ENCODE measurements at places on chromosomes 4 and X.

GRCh38 chr4:1112821-1113182, 562 bp downstream of the RNF212 start:
- H3K36me3 ChIP-seq: no peaks in the 10 kb centered on the region
- peaks cover 2% of the 10 kb centered on the region for H3K27me3 ChIP-seq
- no peaks in the 10 kb centered on the region for H3K4me1 ChIP-seq
- no peak for DNase-seq
- no peak overlapping the region for H3K27ac ChIP-seq

DNA sequence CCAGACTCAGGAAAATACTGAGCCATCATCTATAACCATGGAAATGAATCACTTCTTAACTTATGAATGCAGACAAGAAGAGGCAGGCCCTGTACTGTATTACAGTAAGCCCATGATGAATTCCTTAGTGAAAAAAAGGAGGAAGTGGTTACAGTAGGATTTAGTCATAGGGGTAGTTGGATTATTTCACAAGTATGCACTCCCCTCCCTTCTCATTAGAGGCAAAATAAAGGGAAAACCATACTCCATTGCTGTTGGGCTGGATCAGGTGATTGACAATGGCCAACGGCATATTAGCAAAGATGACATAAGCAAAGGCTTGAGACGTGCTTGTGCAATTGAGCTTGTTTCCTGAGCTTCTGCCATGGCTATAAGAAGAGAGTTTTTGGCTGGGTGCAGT, 181.1 kb upstream of the PRPS2 start:
- no peaks in the 10 kb centered on the region for H3K4me1 ChIP-seq
- no peak overlapping the region for H3K4me3 ChIP-seq
- no peak overlapping the region for H3K27ac ChIP-seq
- H3K36me3 ChIP-seq: no peaks in the 10 kb centered on the region
- no peak for DNase-seq

- H3K36me3 ChIP-seq: no peaks in the 10 kb centered on the region
- no peaks in the 10 kb centered on the region for H3K27me3 ChIP-seq
- H3K27ac ChIP-seq: no peak overlapping the region
- no peaks in the 10 kb centered on the region for H3K4me1 ChIP-seq
- no peak for DNase-seq
Measured at GRCh38 chrX:54193085-54193821, 10.2 kb upstream of the FAM120C start.

DNA sequence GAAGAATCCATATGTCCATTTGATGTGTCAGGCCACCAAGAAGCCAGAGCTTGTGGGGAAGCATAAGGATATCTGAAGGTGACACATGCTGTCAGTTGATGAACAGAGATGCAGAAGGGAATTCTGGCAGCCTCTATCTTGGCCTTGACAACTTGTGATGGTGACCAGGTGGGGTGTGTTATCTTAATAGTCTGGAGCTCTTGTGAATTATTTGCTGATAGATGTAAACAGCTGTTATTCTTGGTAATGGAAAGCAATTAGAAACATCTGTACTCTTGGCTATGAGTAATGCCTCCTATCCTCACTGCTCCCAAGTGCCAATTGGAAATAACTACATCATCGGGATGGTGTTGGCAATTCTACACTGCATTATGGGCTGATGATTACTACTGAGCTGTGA, 51.9 kb downstream of the NAA11 start:
- no peak for DNase-seq
- no peaks in the 10 kb centered on the region for H3K27me3 ChIP-seq
- no peak overlapping the region for H3K27ac ChIP-seq
- no peaks in the 10 kb centered on the region for H3K36me3 ChIP-seq

DNA sequence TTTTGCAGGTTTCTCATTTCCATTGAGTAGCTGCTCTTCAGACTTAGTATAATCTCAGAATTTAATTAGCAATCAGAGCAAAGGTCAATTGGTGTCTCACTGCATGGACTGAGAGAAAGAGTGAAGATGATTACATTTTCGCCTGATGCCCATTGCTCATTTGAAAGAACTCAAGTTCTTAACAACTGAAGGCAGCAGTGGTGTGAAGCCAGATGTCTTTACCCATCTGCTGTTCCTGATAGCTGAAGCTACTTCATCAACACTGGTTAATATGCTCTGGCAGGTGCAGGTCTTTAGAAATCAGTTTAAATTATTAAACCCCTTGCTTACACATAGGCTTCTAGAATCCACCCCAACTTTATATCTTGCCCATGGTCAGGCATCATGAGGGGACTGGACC, 64.5 kb upstream of the FRAS1 start:
- no peaks in the 10 kb centered on the region for H3K4me1 ChIP-seq
- H3K27me3 ChIP-seq: no peaks in the 10 kb centered on the region
- no peak for DNase-seq

- no peak overlapping the region for H3K4me3 ChIP-seq
- no peak for DNase-seq
- H3K4me1 ChIP-seq: no peaks in the 10 kb centered on the region
- H3K27me3 ChIP-seq: no peaks in the 10 kb centered on the region
- H3K27ac ChIP-seq: no peak overlapping the region
- no peaks in the 10 kb centered on the region for H3K36me3 ChIP-seq
Measured at GRCh38 chr4:87688316-87688715, 38.2 kb downstream of the DMP1 start.

DNA sequence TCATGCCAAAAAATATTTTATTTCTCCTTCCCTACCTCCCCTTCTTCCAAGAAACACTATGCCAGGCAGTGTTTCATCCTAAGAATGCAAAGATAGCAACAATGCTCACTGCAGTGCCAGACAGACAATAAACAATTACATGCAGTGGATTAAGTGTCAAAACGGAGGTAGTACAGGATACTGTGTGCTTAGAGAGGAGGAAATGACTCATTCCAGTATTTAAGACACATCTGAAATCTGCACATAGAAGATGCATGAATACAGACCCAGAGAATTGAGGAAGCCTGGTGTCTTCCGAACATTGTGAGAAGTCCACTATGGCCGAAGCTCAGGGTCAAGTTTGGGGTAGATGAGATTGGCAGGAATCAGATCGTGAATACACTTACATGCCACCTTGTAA, 326.4 kb downstream of the PPP3CA start:
- no peak overlapping the region for H3K27ac ChIP-seq
- H3K27me3 ChIP-seq: no peaks in the 10 kb centered on the region
- no peaks in the 10 kb centered on the region for H3K36me3 ChIP-seq
- peaks cover 3% of the 10 kb centered on the region for H3K4me1 ChIP-seq

DNA sequence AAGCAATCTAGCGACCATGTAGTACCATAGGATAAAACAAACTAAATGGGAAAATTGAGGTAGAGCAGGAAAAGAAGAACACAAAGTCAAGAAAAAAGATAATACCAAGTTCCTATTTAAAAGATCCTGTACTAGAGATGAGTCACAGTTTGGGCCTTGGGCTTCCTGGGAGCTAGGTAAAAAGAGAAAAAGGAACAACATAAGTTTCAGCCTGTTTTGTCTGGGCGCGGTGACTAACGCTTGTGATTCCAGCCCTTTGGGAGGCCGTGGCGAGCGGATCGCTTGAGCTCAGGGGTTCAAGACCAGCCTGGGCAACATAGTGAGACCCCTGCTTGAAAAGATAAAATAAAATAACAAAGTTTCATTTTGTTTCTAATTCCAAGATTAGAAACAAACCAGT, 14.0 kb upstream of the TMEM156 start:
- H3K4me1 ChIP-seq: no peaks in the 10 kb centered on the region
- peak overlapping the region; percentile 84 for H3K4me3 ChIP-seq
- H3K27ac ChIP-seq: no peak overlapping the region
- no peaks in the 10 kb centered on the region for H3K36me3 ChIP-seq

GRCh38 chr4:153909672-153910071, 120.8 kb upstream of the SFRP2 start:
- no peak overlapping the region for H3K27ac ChIP-seq
- no peak overlapping the region for H3K4me3 ChIP-seq
- H3K36me3 ChIP-seq: no peaks in the 10 kb centered on the region

- H3K36me3 ChIP-seq: no peaks in the 10 kb centered on the region
- no peak for DNase-seq
- no peaks in the 10 kb centered on the region for H3K27me3 ChIP-seq
- no peaks in the 10 kb centered on the region for H3K4me1 ChIP-seq
- no peak overlapping the region for H3K4me3 ChIP-seq
Measured at GRCh38 chr4:110042545-110043517, 130.1 kb downstream of the EGF start.

DNA sequence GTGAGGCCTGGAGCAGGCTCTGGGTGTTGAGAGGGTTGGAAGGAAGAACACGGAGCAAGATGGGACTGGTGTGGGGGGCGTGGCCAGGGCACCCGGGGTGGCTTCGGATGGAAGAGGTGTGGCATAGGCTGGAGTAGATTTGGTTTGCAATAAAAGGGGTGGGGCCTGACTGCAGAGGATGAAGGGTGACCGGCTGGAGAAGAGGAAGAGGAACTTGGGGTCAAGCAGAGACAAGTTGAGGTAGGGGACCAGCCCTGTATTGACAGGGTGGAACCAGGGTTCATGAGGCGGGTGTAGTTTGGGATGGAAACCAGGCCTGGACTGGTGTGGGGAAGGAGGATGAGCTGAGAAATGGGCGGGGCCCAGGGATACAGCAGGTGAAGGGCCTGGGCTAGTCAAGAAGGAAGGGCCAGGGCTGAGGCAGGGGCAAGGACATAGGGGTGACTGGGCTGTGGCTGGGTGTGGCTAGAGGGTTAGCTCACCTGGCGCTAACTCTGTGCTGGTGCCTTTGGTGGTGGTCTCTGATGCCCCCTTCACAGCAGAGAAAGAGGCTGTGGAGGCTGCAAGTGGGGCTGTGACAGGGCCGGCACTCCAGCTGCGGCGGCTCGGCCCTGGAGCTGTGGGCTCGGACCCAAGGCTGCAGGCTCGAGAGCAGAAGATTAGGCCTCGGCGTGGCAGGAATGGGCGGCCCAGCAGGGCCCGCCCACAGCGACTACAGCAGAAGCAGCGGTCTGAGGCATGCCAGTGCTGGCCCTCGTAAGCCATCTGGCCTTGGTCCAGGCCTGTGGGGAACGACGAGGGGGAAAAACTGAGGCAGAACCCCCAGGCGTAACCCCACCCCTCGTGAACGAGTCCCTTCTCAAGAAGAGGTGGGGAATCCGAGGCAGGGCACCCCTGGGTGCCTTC, 5.0 kb downstream of the PLP2 start:
- no peak overlapping the region for H3K4me3 ChIP-seq
- H3K27me3 ChIP-seq: no peaks in the 10 kb centered on the region
- H3K27ac ChIP-seq: peak overlapping the region; percentile 73
- no peak for DNase-seq

DNA sequence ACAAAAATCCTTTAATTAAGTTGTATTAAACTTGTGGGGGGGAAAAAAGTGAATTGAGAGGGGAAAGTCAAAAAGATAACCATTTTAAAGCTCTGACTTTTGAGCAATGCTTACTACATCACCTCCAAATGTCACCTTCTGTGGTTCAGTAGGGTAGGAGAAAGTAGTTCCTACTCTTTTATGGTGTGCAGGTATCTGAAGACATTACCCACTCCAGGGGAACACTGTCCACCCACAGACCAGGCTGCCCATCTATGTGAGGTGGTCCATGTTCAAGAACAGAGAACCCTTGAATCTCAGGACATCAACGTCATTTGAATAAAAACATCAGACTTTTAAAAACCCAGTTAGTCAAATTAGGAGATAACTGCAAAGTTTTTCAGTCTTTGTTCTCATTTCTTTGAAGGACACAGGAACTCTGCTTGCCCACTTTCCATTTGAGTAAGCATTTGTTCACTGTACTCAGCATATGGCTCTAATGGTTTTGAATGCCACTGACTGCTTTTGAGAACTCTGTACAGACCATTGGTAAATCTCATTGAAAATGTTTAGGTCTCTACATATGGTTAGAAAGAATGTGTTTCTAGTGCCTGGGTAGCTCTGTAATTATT, 18.4 kb downstream of the NMU start:
- H3K27me3 ChIP-seq: no peaks in the 10 kb centered on the region
- no peak overlapping the region for H3K27ac ChIP-seq
- no peaks in the 10 kb centered on the region for H3K4me1 ChIP-seq
- DNase-seq: no peak
- no peaks in the 10 kb centered on the region for H3K36me3 ChIP-seq

GRCh38 chrX:6053141-6053540, 175.5 kb downstream of the NLGN4X start:
- H3K27me3 ChIP-seq: no peaks in the 10 kb centered on the region
- H3K27ac ChIP-seq: no peak overlapping the region
- H3K36me3 ChIP-seq: no peaks in the 10 kb centered on the region
- no peak overlapping the region for H3K4me3 ChIP-seq
- no peaks in the 10 kb centered on the region for H3K4me1 ChIP-seq
- DNase-seq: no peak

DNA sequence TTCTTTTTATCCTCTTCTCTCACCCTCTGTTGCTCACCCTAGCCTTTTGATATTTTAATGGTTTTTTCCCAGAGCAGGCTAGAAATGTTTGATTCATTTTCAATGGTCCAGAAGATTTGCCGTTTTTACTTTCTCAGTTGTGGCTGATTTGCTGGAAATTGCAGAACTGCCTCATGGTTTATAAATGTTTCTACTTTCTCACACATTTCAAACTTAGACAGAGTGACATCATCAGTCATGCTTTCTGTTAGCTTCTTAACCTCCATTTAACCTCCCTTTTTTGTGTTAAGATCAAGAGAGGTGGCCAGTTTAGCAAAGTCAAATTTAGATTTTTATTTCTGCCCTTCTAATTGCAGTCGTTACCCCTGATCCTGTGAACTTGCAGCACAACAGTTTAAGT, 8.7 kb downstream of the RXFP1 start:
- no peak overlapping the region for H3K4me3 ChIP-seq
- H3K4me1 ChIP-seq: no peaks in the 10 kb centered on the region
- DNase-seq: no peak
- H3K27me3 ChIP-seq: no peaks in the 10 kb centered on the region

DNA sequence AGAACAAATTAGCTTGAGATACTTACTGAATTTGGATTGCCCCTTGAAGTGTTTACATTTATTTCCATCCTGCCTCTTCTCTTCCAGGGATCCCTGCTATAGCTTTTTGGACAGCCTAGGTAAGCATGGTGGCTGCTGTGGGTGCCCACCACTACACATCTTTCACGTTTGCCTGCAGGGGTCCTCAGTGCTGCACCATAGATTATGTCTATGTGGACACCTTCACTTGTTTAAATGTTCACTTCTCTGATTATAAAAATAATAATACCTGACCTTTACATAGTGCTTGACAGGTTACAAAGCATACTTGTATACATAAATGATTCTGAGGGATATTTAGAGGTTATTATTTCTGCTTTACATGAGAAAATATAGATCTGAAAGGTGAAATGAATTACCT, 67.9 kb upstream of the SLC4A4 start:
- H3K4me3 ChIP-seq: no peak overlapping the region
- H3K27me3 ChIP-seq: no peaks in the 10 kb centered on the region
- H3K4me1 ChIP-seq: peaks cover 5% of the 10 kb centered on the region
- no peaks in the 10 kb centered on the region for H3K36me3 ChIP-seq

GRCh38 chr4:181061787-181062186, 1181.4 kb upstream of the TENM3 start:
- H3K27ac ChIP-seq: no peak overlapping the region
- no peak for DNase-seq
- no peaks in the 10 kb centered on the region for H3K27me3 ChIP-seq
- H3K36me3 ChIP-seq: no peaks in the 10 kb centered on the region

DNA sequence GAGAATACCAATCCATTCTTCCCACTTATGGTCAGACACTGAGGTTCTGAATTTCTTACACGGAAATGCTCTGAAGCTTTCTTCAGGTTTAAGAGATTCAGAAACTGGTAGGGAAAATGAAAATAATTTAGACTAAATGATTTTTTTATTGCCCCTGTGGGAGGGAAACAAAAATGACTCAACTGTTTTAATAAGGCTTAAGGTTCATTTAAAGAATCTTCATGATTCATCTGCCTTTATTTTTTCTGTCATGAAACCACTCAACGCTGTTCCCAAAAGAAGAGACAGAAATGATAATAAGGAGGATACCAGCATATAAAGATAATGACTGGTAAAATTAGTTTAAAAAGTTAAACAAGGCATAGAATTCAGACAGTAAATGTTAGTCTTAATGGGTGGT, 39.3 kb upstream of the FAM47B start:
- no peaks in the 10 kb centered on the region for H3K27me3 ChIP-seq
- H3K4me1 ChIP-seq: no peaks in the 10 kb centered on the region
- H3K4me3 ChIP-seq: no peak overlapping the region
- no peak for DNase-seq
- no peaks in the 10 kb centered on the region for H3K36me3 ChIP-seq

Measured in psoas muscle (tissue), 8 donors.